ENCODE measurements at places on chromosomes 1 and 21.

- no peaks in the 10 kb centered on the region for H3K4me1 ChIP-seq
- H3K27me3 ChIP-seq = no peaks in the 10 kb centered on the region
- H3K36me3 ChIP-seq = no peaks in the 10 kb centered on the region
Measured at GRCh38 chr21:45748593-45748992, 105.1 kb downstream of the PCBP3 start.

- no peak overlapping the region for H3K4me3 ChIP-seq
- peak; percentile 29 for DNase-seq
- H3K36me3 ChIP-seq = no peaks in the 10 kb centered on the region
- H3K27me3 ChIP-seq = no peaks in the 10 kb centered on the region
Measured at GRCh38 chr1:87474098-87474497, 145.4 kb downstream of the LMO4 start.

DNA sequence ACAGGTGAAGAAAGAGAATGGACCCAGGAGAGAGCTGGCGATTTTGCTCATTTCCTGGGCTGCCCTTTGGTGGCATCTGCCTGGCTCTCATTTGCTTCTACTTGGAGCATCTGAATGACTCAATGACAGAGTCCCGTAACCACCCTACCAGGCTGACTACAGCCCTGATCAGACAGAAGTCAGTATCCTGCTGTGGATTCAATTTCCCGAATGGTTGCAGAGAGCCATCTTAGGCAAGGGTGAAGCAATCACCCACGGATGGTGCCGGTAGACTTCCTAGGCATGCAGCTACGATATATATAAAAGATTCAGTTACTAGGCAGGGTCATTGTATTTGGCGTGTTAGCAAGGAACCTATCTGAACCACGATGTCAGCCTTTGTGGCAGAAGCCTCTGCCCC lies 10.2 kb downstream of the AJAP1 start:
- no peak overlapping the region for H3K4me3 ChIP-seq
- no peaks in the 10 kb centered on the region for H3K27me3 ChIP-seq
- DNase-seq = no peak

GRCh38 chr1:226095286-226095685 lies 32.8 kb downstream of the H3-3A start:
- H3K4me3 ChIP-seq = no peak overlapping the region
- H3K27me3 ChIP-seq = peaks cover 2% of the 10 kb centered on the region
- H3K4me1 ChIP-seq = peaks cover 6% of the 10 kb centered on the region
- DNase-seq = no peak
- H3K27ac ChIP-seq = no peak overlapping the region

GRCh38 chr1:192011525-192011924 lies 146.7 kb upstream of the RGS18 start:
- no peak overlapping the region for H3K4me3 ChIP-seq
- no peaks in the 10 kb centered on the region for H3K27me3 ChIP-seq
- H3K36me3 ChIP-seq = no peaks in the 10 kb centered on the region
- H3K27ac ChIP-seq = no peak overlapping the region
- no peaks in the 10 kb centered on the region for H3K4me1 ChIP-seq
- DNase-seq = no peak

Data from trophoblast cell (in vitro differentiated cells and primary cell).